Activated naive CD4-positive, alpha-beta T cell treated with anti-CD3 and anti-CD28 coated beads, Interleukin-2, amount 50 U/mL, for 72 hours (primary cell): ENCODE measurements at places on chromosomes 3 and 15. TPM values are rescaled to one million over a fixed set of nuclear protein-coding genes. Genes with fewer than 3 reads are reported as not detected.

The KCNH8 gene
- total RNA-seq = not detected

The CP gene
- not detected for total RNA-seq

The MYO5C gene
- 1.1 TPM for total RNA-seq

The DAZL gene
- not detected for total RNA-seq

The P2RY13 gene
- not detected for total RNA-seq

The TMEM207 gene
- not detected for total RNA-seq

DNA sequence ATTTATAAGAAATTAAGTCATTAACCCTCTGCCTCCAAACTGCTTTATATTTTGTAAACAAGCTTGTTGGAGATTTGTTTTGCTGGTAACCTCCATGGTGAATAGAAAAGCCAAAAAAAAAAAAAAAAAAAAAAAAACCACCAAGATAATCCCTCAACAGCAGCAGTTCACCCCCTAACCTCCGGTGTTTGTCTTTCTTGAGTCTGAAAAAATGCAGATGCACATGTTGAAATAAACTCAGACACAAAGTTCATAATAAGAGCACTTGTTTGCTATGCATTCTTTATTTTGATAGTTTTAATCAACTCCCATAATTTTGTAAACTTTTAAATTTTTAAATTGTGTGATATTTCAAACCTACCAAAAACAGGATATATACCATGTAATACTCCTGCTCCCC is 1.8 kb upstream of the PLCH1 start:
- no peak for DNase-seq

DNA sequence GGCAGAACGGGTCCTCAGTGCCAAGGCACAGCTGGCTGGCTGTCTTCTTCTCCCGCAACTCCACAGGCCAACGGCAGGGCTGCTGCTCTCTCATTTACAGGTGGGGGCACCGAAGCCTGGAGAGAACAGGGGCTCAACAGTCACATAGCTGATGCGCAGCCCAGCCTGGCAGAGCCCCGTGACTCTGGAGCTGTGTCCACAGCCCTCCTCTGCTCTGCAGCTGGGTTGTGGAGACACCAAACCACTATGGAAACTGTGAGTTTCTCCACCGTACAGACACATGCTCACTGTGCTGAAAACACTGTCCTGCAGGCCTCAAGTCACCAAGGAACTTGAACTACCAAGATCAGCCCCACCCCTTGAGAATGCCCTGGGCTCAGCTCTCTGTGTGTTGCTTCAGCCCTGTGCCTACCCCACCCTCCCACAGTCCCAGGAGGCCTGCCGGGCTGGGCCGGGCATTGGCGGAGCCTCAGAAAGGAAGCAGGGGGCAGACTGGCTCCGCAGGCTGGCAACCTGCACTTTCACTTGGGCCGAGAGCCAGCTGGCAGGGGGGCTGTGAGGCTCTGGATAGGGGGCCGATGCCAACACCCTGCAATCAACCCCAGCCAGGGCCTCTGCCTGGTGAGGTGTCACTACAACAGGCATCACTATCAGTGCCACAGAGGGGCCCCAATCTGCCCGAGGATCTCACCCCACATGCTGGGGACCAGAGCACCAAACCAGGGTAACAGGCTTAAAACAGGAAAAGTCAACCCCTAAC is 113.7 kb upstream of the RPL32 start:
- no peak for DNase-seq

DNA sequence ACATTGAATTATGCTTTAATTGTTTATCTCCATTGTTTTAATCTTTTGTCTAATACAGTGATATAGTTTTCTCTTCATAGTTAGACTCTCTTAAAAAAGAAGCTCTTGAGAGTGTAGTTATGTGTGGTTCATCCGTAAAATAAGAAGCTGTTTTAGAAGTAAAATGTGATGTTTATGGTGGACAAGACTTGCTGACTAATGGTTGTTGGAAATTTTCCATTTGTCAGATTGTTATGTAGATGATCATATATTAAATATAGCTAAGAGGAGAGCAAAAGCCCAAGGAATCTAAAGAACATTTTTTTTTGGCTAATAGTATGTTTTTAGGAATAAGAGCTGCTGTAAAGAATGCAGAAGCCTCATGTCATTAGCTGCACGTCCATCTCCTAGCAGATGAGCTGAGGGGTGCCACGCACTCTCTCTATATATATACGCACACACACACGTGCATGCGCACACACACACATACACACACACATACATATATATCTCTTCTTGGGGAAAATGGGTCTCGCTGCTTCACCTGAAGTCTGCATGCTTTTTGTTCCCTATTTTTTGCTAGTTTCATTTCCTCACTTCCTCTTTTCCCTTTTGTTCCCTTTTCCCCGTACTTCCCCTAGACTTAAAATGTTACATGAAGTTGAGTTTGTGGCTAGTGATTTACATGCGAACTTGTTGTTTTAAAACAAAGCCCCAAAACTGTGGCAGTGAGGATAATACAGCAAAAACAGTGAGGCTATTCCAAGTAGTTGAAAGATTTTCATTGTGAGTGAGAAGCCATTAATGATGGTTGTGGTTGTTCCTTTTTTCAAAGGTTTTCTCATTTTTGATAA is 107.8 kb downstream of the MBNL1 start:
- no peak for DNase-seq

DNA sequence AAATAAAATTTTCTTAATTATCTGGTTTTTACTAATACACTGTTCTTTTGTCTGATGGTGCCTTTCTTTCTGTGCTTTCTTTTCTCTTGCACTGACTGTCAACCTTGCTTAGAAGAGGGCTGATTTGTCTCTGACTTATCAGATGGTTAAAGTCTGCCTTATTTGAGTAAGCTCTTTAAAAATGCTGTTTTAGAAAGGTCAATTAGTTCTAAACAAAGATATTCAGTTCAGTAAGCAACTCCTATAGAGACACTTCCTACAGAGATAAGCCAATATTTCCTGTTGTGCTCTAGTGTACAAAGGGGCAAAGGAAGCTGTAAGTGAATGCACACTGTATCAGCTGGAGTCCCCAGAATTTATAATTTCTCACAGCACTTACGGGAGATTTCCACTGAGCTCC is 153.4 kb upstream of the TSPAN3 start:
- no peak for DNase-seq

- no peak for DNase-seq
Observed at GRCh38 chr15:65088643-65089021, 12.1 kb downstream of the KBTBD13 start.

DNA sequence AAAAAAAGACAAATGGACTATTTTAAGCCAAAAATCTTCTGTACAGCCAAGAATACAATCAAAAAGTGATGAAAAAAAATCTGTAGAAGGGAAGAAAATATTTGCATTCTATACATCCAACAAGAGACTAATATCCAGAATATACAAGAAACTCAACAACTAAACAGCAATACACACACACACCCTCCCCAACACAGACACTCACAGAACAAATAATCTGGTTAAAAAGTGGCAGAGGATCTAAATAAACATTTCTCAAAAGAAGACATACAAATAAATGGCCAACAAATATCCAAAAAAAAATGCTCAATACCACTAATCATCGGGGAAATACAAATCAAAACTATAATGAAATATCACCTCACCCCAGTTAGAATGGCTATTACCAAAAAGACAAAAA is 209.0 kb upstream of the ZNF385D start:
- no peak for DNase-seq

DNA sequence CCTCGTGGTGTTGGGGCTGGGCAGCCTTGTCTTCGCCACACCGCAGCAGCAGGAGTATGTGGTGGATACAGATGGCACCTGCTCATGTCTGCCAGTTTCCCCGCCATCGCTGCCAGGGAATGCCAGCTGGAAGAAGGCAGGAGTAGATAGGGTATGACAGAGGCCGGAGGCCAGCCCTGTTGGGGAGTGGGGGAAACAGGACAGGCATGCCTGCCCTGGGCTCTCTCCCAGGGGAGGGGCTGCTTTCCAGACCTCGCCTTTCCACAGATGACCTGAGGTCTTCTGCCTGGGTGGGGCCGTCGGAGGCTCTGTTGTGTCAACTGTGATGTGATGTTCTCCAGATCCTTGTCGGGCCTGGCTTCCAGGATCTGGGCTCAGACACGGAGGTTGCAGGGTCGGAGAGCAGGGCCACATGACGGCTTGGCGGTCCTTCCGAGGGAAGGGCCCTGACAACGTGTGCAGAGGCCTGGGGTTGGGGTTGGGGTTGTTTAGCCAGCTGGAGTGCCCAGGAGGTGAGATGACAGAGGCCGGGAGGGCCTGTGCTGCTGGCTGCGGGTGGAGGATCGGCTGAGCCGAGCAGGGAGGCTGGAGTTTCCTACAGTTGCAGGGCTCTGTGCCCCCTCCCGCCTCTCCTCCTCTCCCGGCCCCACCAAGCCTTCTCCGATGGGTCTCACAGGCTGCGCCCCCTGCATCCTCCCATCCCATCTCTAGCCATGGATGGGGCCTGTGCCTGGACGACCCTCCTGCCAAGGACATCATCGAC is 102.0 kb downstream of the TBC1D2B start:
- DNase-seq = peak; percentile 41

DNA sequence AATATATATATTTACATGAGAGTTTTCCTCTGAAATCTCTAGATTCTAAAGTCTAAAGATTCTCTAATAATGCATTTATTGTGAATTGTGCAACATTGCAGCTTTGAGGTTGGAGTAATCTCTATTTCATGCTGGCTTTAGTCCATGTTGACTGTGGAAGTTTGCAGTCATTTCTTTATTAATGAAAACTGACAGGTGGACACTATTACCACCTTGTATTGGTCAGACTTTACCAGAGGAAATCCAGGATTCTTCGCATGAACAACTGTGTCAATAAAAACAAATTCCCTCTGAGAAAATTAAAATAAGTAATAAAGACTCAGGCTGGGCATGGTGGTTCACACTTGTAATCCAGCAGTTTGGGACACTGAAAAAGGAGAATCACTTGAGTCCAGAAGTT is 274.1 kb downstream of the SHQ1 start:
- DNase-seq = no peak

DNA sequence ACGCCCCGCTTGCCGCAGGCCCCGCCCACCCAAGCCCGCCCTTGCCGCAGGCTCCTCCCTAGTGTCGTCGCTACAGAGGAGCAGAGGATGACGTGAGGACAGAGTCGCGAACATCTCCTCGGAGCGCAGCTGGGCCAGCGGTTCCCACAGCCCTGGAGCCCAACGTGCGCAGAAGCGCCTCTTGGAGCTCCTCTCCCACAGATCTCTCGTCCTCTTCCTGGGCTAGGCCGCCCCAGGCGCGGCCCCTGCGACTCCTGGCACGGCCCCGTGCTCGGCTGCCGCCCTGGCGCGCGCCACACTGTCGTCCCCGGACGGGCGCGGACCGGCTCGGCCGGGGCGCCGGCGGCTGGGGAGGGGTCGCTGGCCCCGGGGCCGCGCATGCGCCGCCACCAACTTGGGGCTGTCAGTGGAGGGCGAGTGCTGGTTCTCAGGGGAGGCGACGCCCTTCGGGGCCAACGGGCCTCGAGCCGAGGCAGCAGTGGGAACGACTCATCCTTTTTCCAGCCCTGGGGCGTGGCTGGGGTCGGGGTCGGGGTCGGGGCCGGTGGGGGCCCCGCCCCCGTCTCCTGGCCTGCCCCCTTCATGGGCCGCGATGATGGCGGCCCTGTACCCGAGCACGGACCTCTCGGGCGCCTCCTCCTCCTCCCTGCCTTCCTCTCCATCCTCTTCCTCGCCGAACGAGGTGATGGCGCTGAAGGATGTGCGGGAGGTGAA is at the start of gene TRPC1:
TRPC1 (plus strand) TSS at position 67 of the 714 bp plus-strand sequence; CDS start at position 593, 526 bp downstream.
- DNase-seq = peak; percentile 71

DNA sequence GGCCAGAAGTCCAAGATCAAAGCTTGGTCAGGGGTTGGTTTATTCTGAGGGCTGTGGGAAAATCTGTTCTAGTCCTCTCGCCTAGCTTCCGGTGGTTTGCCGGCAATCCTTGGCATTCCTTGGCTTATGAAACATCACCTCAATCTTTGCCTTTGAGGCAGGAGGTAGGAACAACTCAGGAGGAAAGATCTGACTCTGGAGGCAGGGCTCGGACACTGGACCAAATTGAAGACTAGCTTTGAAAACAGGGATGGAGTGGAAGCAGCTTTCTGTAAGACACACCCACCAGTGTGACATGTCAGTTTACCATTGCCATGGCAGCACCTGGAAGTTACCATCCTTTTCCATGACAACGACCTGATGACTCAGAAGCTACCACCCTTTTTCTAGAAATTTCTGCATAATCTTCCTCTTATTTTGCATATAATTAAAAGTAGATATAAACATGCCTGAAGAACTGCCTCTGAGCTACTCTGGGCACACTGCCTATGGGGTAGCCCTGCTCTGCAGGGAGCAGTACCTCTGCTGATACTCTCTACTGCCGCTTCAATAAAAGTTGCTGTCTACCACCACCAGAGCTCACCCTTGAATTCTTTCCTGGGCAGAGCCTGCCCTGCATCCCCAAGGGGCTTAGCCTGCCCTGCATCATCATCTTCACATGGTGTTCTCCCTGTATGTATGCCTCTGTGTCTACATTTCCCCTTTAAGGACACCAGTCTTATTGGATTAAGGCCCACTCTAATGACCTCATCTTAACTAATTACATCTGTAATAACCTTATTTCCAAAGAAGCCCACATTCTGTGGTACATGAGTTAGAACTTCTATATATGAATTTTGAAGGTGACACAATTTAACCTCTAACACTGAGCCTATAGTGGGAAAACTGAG is 38.3 kb upstream of the TM4SF4 start:
- DNase-seq = no peak

GRCh38 chr3:12891985-12892839 is 50.8 kb upstream of the RPL32 start:
- DNase-seq = peak; percentile 39

DNA sequence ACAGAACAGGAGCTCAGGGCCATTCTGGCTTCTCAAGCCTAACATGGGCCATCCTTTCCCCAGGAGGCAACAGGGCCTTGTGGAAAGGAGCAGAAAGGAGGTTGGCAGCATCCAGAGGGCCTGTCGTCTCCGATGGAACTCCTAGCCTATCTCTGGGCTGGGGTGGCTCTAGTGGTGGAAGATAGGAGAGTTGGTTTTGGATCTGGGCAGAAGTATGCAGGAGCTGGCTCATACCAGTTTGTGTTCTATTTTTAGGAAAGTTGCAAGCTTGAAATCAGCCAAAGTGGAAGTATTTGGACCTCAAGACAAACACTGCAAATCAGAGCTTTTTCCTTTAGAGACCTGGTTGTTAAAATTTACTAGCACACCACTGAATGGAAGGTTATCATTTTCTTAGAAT is 35.4 kb upstream of the XCR1 start:
- no peak for DNase-seq

DNA sequence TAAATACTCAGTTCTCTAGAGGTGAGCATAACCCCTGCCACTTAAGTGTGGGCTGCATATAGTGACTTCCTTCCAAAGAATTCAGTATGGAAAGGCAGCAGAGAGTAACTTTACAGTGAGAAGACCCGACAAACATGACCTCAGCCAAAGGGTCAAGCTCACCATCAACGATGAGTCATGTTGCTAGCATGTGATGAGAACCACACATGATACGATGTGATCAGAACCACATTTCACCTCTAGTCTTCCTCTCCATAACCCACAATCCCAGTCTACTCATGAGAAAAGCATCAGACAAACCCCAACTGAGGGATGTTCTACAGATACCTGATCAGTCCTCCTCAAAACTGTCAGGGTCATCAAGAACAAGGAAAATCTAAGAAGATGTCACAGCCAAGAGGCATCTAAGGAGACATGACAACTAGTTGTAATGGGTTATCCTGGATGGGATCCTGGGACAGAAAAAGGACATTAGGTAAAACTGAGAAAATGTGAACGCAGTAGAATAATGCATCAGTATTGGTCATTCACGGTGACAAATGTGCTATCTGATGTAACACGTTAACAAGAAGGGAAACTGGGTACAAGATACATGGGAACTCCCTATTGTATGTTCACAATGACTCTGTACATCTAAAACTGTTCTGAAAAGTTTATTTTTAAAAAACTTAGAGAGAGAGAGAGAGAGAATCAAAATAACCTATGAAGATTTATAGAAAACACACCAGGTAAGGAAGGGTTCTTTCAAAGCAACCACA is 28.3 kb downstream of the SEC61A1 start:
- DNase-seq = no peak
